T-helper 2 cell (primary cell): ENCODE measurements at places on chromosomes 6 and 20.
A peak's percentile ranks its signal among the peaks of the same experiment; 100 is the strongest.

DNA sequence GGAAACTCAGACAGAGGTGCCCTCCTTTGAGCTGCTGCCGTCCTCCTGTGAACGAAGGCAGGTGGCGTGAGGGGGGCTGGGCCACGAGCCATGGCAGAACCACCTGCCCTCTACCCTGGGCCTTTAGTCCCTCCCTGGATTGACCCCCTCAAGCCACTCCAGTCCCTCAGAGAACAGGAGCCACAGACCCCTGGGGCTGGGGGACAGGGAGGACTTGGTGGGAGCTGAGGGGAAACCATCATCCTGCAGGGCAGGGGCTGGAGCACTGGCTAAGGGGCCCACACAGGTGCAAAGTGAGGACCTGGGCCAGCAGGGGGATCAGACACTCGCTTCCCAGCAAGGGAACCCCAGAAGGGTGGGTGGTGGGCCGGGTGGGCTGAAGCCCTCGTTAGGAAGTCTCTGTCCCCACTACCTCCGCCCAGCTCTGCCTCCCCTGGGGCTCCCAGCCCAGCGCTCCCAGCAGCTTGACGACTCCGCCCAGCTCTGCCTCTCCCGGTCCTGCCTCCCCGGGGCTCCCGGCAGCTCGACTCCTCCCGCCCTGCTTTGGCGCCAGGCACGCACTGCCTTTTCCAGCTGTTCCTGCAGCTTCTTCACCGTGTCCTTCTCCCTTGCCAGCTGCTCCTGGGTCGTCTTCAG lies 44.4 kb downstream of the DSTN start:
- no peak for DNase-seq

DNA sequence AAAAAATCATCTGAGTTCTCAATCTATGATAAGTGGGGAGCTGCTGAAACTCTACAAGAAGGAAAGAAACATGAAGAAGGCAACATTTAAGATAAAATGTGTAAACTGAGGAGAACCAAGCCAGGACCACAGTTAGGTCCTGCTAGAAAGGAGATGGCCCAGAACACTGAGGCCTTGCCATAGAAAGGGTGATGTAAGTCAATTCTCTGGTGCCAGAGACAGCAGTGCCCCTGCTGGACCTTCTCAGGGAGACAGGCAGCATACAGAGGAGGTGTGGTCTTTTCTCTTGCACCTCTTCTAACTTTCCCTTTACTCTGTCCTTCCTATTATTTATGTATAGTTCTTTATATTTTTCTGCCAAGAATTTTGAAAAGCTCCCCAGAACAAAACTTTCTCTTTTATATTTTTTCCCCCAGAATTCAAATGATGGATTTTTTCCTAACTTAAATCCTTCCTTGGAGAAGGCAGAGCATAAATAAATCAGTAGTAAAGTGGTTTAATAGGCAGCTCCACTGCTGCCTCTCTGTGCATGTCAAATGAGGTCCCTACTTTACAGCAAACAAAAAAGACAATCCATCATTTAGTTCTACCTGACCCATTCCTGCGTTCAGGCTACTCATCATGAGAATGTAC lies 9.0 kb downstream of the UQCC2 start:
- DNase-seq = no peak

- no peak for DNase-seq
Measured at GRCh38 chr6:71179249-71179885, 109.2 kb upstream of the OGFRL1 start.

DNA sequence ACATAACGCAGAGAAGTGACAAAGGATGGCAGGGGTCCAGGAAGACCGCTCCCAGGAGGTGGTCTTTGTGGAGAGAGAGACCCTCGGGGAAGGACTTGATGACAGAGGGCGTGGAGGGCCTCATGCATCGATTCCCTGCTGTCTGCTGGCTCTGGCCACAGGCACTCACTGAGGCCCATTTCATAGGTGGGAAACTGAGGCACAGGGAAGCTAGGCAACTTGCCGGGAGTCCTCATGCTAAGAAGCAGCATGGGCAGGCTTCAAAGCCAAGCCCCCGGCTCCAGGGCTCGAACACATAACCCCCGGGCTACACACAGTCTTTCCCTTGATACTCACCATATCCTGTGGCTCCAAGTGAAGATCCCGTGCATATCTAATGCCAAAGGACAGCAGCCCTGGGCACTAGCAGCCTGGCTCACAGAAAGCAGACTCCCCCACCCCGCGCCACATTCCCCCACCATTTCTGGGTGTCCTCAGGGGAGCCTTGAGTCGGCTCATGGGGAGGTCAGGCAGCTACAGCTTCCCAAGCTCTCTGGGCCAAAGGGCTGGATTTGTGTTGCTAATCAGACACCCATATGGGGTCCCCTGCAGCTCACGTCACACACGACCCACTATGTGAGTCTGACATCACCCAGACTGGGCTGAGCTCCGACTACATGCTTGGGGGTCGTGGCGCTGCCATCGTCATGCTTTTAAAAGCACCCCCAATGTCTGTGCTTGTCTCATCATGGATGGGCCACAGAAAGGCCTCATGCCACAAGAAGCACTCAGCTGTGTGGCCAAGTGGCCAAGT lies 130.9 kb upstream of the PMEPA1 start:
- no peak for DNase-seq

DNA sequence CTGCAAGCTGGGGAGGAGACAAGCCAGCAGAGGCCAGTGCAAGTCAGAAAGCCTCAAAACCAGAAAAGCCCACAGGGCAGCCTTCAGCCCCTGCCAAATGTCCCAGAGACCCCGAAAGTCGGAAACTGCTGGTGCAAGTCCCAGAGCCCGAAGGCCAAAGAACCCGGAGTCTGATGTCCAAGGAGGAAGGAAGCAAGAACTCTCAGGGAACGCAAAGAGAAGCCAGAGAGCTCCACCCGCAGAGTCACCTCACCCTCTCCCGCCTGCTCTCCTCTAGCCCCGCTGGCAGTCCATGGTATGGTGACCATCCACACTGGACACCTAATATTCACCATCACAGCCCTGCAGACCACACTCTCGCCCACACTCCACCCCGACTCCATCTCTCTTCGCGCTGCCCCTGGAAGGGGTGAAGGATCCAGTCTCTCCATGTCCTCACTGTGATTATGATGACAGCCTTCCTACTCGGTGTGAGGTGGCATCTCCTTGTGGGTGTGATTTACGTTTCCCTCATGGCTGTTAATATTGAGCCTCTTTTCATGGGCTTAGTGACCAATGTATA lies 10.6 kb downstream of the ULBP3 start:
- no peak for DNase-seq

- no peak for DNase-seq
Measured at GRCh38 chr6:168127384-168127868, 48.4 kb upstream of the FRMD1 start.

DNA sequence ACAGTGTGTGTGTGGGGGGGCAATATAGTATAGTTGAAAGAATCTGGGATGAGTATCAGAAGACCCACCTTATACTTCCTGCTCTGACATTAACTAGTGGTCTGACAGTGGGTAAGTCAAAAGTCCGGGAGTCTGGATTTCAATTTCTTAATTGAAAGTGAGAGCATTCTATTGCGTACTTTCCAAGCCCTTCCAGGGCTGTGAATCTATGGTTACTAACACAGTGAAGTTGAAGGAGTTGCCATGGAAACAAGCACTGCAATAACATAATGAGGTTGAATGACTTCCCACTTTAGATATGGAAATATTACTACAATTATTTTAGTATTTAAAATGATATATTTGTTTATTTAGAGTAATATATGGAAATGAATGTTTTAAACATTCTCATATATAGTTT lies 80.2 kb downstream of the MLIP start:
- DNase-seq = no peak

- no peak for DNase-seq
Measured at GRCh38 chr6:5541751-5542432, 280.6 kb downstream of the FARS2 start.

- DNase-seq = peak; percentile 68
Measured at GRCh38 chr20:50169329-50169823, 15.9 kb upstream of the PEDS1 start.

- DNase-seq = no peak
Measured at GRCh38 chr6:128074567-128074966, 173.7 kb upstream of the THEMIS start.

GRCh38 chr6:22614547-22614946 lies 45.2 kb downstream of the HDGFL1 start:
- DNase-seq = no peak

GRCh38 chr20:59082981-59083380 lies 40.4 kb upstream of the PRELID3B start:
- no peak for DNase-seq

DNA sequence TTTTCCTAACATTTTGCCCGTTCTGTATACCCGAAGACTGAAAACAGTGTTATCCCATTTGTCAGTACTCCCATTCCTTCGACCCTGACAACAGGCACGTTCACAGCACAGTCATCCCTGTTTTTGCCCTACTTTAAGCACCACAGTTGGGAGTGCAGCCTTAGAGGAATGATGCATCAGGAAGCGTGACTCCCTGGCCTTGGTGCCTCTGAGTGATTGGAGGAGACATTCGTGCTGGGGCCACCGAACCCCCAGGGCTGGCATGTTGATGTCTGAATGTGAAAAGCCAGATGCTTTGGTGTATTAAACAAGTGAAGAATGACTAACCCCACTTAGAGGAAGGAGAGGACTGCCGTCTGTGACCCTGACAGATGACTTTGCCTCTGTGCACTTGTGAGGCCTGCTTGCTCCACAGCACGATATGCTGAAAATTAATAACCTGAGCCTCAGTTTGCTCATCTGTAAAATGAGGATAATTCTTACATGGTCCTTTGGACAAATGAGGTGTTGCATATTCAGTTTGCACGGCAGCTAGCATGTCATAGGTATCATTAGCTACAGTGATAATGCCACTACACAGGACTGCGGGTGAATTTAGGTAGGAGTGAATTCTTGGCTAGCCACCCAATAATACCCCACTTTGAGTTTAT lies 36.0 kb downstream of the STK35 start:
- no peak for DNase-seq

DNA sequence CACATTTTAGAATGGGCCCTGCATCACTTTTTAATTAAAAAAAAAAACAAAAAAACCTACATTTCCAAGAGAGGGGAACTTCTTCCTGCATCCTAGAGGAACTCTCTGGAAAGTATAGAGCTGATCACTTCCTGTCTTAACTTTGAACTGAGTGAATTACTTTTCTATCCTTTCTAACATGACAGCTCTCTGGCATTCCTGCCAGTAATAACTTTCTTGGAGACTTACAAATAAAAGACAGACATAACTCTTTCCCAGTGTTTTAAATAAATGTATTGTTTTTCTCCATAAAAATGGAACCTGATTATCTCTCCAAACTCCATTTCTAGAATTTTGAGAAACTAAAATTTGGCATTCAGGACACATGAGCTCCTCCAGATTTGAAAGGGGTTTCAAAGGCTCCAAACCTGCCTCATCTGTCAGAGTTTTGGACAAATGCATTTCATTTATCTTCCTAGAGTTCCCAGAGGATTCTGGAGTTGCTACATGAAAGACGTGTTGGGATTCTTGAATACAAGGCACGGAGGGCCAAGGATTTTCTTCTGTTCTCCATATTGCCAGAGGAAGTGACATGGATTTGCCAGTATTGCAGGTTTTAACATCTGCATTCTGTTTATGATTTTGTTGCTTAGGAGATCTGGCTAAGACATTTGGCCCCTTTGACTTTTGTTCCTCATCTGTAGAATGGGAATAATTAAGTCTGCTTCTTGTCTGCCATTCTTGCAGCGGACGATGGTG lies 2.0 kb upstream of the SMOC2 start:
- DNase-seq = no peak

DNA sequence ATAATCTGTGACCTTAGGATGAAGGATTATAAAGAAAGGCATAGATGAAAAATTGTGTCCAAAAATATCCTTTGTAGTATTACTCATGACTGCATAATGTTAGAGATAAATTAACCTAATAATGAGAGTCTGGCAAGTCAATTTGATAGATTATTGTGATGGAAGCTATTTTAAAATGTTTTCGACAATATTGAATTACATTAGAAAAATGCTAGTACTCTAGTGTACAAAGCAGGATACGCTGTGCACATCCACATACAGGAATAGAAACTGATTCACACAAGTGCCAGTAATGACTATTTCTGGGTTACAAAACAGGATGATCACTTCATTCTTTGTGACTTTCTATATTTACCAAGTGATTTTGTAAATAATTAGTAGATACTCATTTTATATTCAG lies 3.3 kb downstream of the SLC17A2 start:
- DNase-seq = no peak

DNA sequence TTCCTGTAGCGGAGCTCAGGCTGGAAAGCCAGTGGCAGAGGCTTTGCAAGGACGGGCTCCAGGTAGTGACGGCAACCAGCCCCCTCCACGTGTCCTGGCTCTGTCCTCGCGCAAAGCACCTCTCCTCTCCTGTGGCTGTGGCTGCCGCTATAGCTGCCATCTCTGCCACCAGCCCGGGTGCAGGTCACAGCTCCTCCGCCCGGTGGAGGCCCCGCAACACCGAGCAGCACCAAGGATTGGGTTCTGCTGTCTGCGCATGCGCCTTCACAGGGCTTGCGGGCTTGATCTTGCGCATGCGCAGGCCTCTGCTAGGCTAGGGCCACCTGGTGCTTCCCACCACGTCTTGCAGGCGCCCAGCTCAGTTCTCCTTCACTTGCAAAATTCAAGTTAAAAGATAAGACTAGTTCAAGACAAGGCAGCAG lies 625.4 kb downstream of the QKI start:
- DNase-seq = peak; percentile 45

DNA sequence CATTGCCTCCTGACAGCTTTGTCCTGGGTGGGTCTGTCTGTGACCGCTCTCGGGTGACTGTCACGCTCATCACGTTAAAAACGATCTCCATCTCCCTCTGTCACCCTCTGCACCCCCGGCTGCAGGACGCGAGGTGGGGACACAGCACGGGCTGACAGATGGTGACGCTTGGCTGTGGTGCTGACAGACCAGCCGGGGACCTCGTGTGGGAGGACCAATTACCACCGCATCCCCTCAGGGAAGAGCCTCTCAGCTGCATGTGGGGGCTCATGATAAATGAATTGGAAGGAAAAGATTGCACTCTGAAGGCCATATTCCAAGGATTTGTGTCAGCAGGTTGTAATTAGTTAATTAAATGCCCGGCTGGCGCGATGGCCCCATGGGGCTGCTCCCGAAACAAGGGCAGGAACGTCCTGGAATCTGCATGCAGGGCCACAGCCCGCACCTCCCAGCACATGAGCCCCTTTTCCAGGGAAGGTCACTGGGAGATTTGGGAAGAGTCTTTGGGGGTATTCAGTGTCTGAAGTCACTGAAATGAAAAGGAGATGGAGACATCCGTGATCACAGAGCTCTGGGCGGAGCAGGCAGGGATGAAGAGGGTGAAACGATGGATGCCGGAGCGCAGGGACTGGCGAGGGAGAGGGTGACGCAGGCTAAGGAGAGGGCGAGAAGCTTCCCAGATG lies 87.1 kb downstream of the ERMARD start:
- DNase-seq = no peak

GRCh38 chr6:72977114-72977513 lies 248.2 kb downstream of the KHDC1L start:
- DNase-seq = no peak

GRCh38 chr6:111011360-111012142 lies 29.7 kb downstream of the RPF2 start:
- DNase-seq = no peak

DNA sequence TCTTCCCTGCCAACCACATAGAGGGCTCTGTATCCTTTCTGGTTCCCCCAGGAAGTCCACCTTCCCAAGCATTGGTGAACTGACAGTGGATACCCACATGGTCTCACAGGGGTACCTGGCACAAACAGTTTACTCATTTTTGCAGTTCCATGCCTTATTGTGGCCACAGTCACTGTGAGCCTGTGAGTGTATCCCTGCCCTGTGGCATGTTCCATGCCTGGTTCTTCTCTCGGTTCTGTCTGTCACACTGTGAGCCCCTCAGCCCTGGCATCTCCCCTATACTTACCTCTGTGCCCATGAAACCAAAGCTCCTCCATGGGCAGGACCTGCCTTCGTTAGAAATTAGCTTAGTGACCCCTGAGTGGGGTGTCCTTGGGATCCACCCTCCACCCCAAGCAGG lies 107.8 kb downstream of the TOX2 start:
- no peak for DNase-seq
